ENCODE measurements at places on chromosomes 2 and 18.

GRCh38 chr2:41828052-41828643 is 219.7 kb upstream of the PKDCC start:
- no peak for DNase-seq

DNA sequence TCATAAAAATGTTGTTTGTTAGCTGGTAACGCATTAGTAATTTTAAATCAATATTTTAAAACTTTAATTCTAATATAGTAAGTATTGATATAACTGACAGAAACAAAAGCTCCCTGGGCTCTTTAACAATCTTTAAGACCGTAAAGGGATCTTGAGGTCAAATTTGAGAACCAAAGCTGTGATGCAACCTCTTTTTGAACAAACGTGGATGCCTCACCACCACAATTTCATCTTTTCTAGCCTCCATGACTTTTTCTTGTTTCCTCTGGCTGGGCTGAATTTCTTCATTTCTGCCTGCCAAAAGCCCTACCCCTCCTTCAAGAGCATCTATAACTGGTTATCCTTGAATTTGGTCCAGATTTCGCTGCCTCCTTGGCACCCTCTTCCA is 563 bp upstream of the POLE4 start:
- DNase-seq: no peak

- no peak for DNase-seq
Measured at GRCh38 chr2:223459328-223459939, 142.7 kb downstream of the SCG2 start.

- no peak for DNase-seq
Measured at GRCh38 chr18:44558767-44559166, 121.9 kb upstream of the SETBP1 start.

DNA sequence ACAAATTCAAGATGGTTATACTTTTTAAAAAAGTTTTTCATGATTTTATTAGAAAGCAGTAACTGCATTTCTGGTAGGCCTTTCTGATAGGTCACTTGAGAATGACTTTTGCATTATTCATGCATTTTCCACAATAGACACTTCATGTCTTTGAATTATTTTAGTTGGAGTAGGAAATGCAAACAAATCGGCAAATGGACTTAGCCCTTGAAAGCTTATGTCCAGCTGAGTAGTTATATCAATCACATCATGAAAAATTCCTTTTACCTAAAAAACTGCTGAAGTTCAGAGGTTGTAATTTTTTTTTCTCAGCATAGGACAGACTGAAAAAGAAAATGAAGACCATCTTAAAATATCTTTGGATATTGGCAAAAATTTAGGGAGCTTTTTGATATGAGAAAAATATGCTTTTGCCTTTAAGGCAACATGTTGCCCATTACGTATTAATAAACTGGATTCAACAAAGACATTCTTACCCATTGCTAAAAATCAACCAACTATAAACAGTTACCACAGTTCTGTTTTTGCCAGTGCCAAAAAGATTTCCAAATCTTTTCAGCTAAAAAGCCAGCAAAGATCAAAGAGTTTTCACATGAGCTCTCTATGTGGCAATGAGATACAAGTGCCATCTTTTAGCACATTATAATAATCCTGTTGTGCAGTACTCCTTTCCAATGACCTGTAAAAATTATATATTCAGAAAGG is 45.5 kb upstream of the FRZB start:
- DNase-seq: no peak

- DNase-seq: no peak
Measured at GRCh38 chr2:100907832-100908231, 87.9 kb downstream of the NPAS2 start.

DNA sequence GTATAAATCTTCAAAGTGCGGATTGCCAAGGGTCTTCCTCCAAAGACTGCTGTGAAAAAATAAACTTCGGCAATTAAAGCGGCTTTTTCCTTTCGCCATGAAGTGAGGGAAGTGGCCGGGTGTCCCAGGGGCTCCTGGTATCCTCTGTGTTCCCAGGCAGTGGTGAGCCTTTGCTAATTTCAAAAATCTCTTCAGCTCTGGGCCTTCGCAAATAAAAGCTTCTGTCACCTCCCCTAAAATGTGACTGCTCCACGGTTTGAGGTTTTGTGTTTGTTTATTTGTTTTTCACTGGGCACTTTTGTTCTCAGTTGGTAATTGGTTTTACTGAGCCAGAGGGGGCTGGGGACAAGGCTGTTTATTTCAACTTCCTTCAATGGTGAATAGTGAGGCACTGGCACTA is 270.1 kb upstream of the POU3F3 start:
- no peak for DNase-seq

- DNase-seq: no peak
Measured at GRCh38 chr2:163877316-163877715, 141.5 kb upstream of the FIGN start.

DNA sequence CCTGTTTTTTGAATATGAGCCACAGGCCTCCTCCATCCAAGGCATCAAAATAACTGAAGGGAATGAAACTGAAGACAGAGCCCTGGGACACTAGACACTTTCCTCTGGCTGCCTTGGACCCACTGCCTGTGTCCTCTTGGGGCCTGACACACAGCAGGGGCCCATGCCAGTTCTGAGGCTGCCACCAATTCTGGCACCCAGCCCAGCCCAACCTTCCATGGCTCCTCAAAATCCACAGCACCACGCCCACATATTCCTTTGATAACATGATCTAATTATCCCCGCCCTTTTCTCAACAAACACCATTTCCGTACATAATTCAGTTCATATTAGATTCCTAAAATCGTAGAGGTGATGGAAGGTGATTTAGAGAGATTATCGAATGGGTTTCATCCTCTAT is 64.2 kb downstream of the EMX1 start:
- DNase-seq: no peak

DNA sequence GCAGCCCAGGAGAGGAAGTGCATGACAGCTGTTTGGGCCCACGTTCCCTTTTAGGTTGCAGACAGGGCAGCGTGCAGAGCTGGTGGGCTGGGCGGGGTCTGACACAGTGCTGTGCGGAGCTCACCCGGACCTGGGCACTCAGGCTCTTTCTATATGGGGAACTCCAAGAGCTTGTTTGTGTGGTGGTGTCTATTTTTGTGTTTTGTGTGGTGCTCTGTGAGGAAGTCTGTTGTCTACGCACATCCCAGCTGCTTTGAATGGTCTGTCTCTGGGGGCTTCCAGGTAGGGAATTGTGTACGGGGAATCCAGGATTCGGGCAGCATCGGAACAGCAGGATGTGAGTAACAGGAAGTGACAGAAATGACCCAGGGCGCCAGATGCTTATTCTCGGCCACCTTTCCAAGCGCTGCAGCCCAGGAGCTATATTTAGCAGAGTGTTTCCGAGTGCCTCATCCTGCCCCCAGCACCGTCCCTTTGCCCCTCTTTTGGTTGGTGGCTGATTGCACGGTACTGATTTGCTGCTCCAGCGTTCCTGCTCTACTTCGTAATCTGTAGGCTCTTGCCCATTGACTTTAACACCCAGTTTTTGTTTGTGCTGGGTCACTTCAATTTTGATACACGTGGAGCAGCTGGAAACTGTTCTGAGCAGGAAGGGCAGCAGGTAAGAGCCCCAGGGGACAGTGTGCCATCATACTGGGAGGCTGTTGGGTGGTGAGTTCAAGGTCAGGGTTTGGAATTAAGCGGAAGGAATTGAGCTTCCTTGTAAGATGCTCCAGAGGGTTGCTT is 64.7 kb downstream of the DGKD start:
- DNase-seq: peak; percentile 42

- no peak for DNase-seq
Measured at GRCh38 chr2:41701231-41701630, 346.6 kb upstream of the PKDCC start.

DNA sequence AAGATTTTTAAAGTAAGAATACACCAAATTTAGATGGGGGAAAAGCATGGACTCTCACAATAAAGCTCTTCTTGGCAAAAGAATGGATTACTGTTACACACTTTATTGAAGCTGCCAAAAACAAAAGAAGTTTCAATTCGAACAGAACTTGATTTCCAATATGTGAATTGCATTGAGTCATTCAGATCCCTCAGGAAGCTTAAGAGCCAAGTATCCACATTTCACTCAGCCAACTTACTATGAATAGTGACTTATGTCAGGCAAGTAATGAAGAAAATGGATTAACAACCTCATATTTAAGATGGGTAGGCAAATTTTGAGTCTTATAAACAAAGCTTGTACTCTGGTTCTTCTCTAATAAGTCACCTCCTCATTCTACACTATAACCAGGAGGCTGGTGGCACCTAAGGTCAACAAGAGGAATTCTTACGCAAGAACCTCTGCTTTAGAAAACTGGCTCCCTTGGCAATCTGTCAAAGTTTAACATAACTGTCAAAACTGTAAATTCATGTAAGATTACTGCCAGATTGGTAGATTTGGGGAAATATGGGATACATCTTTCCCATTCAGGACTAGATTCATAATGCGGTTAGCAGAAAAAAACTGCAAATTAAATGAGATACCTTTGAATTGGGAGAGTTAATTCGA is 6.0 kb downstream of the HADHA start:
- no peak for DNase-seq

- DNase-seq: no peak
Measured at GRCh38 chr2:109609352-109610024, 4.3 kb downstream of the SEPTIN10 start.

DNA sequence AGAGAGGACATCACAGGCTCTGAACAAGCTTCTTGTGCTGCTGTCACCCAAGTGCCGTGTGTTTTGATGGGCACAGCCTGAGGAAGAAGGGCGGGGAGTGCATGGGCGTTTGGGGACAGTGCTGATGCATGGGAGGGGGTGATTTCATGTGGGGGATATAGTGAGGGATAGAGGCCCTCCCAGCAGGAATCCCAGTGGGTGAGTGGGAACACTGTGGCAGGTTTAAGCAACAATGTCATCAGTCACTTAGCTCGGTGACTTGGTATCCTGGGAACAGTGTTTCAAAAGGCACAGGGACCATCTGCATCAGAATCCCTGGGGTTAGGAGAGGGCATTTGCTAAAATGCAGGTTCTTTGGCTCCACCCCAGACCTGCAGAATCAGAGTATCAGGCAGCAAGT is 609 bp downstream of the SIGLEC15 start:
- no peak for DNase-seq

GRCh38 chr2:42810971-42811811 is 18.8 kb upstream of the HAAO start:
- DNase-seq: peak; percentile 12

GRCh38 chr2:150491430-150491829 is 4.0 kb upstream of the RND3 start:
- DNase-seq: no peak

- no peak for DNase-seq
Measured at GRCh38 chr18:22155584-22155983, 13.8 kb upstream of the GATA6 start.

- DNase-seq: no peak
Measured at GRCh38 chr2:129877795-129878775, 101.4 kb upstream of the RAB6C start.

Measured in effector CD4-positive, alpha-beta T cell (primary cell).